ENCODE measurements at places on chromosomes 11 and 22.

DNA sequence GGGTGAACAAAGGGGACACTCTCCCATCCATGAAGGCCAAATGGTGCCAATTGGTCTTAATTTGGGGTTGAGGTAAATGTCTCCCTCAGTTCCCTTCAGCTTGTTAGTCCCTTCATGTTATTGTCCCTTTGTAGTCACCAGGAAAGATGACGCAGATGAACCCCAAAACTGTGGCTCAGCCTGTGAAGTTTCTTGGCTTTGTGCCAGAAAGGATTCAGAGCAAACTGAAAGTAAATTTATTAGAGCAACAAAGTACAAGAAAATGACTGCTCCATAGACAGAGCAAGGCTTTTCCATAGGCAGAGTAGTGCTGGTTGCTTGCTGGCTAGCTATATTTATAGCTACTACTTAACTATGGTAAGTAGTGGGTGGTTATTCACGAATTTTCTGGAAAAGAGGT lies 16.7 kb downstream of the OR4C3 start:
- no peak for DNase-seq

GRCh38 chr22:46894081-46894671 lies 131.7 kb downstream of the TBC1D22A start:
- DNase-seq = no peak

- DNase-seq = no peak
These were observed 11.8 kb upstream of the MPPED1 start for GRCh38 chr22:43399980-43400358.

GRCh38 chr11:68942095-68942620 lies 38.5 kb downstream of the IGHMBP2 start:
- no peak for DNase-seq

DNA sequence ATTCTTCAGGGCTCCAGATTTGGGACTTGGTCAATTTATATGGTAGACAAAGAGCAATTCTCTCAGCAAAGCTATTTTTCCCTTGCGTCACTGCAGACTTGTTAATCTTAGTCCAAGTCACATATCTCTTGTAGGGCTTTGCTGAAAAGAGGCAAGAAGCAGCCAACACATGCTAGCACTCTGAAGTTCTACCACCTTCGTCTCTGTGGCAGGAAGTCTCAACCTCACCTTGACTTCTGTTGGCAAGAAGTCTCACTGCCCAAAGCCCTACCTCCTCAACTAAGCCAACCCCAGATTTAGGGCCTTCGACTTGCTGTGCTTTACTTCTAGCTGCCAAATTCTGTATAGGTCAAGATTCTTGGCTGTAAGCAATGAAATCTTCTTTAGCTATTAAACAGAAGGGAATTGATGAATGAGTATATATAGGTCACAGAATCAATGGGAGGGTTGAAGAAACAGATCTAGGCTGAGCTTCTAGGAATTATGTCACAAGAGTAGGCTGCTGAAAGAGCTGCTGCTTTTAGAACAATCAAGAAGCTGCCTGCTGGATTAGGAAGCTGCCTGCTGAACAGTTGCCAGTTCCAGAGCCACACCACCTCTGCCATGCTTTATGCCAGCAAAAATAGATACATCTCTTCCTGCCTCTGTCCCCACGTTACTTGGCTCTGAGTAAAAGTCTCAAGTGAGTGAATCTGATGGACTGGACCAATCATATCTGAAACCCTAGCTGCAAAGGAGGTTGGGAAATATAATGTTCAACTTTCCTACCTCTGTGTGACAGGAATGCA lies 17.6 kb upstream of the NCR3LG1 start:
- no peak for DNase-seq

DNA sequence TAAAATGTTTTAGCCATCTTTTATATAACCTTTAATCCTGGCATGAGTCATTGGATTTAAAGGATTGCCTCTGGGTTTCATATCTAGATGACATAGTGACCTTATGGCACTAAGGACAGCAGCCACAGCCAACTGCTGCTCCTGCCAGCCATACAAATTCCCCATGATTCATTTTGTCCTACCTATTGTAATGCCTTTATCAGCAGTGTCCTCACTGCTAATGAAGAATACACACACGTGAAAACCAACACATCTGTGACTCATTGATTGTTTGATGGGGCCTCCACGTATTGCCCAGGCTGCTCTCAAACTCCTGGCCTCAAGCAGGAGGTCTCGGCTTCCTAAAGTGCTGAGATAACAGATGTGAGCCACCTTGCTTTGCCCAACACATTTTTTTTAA lies 1.8 kb downstream of the LDHAL6A start:
- DNase-seq = no peak

DNA sequence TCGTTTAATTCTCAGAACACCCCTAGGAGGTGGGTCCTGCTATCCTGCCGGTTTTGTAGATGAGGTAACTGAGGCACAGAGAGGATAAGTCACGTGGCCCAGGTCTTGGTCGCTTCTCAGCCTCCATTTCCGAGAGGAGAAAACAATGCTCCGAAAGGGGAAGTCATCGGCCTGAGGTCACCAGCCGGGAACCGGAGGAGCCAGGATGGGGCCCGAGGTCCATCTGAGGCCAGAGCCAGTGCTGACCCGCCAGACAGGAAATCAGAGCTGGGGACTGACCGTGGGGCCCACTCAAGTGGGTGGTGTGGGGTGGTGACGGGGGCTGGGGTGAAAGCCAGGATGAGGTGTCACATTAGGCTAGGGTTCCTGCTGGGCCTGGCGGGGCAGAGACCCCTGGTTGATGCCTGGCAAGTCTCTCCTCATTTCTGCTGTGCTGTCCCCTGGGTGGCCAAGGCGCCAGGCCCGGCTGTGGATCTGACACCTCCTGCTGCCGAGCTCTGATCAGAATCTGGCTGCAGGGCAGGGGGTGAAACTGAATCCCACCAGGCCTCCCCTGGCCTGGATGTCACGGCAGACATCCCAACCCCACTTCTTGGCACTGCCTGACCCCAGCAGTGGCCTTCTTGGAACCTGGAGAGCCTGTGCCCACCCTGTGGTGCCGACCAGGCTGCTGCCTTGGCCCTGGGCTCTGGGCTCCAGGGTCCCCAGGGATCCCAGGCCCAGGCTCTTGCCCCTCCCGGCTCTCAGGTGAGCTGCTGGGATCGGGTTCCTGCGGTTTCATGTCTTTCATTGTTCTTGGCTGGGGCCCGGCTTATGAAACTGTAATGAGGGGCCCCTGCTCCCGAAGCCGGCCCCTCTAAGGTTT lies 12.0 kb downstream of the TRIOBP start:
- no peak for DNase-seq

DNA sequence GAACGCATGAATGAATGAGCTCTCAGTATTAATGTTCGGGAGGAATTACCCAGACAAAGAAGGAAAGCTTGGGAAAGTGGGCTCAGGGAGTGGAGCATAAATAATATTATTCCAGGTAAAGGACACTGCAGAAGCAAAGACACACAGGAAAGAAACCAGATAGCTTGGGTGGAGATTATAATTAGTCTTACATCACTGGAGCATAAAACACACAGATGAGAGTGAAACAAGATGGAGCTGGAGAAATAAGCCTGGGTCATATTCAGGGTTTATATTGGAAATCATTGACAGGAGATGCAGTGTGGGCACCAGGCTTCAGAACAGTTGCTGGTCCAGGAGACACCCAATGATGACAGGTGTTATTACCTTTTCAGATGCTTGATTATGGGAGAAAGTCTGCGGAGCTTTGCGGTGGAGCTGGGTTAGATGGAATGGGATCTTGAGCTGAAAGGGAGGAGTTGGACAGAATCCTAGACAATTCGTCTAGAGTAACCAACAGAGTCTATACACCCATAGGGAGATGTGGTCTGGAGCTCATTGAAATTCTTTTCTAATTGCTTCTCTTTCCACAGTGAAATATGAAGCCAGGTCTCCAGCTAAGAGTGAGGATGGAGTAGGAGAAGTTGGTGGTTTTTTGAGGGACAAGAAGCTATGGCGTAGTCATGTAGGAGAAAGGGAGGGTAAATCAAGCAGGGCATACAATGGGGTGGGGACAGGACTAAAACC lies 227.2 kb downstream of the FAM76B start:
- DNase-seq = no peak

DNA sequence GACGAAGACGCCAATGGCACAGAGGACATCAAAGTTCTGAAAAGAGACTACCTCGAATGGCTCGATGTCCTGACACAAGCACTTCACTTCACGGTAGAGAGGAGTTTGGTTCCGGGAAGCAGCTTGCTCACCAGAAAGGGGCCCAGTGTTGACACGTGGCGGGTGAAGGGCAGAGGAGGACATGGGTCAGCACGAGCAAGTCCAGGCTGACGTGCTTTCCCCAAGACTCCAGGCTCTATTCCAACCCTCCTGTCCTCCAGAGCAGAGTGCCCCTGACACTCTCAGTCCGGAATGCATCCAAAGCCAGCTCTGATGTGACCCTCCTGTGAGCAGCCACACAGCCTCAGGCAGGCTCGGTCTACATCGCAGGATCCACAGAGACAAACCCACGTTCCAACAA lies 77.5 kb upstream of the BID start:
- DNase-seq = no peak

DNA sequence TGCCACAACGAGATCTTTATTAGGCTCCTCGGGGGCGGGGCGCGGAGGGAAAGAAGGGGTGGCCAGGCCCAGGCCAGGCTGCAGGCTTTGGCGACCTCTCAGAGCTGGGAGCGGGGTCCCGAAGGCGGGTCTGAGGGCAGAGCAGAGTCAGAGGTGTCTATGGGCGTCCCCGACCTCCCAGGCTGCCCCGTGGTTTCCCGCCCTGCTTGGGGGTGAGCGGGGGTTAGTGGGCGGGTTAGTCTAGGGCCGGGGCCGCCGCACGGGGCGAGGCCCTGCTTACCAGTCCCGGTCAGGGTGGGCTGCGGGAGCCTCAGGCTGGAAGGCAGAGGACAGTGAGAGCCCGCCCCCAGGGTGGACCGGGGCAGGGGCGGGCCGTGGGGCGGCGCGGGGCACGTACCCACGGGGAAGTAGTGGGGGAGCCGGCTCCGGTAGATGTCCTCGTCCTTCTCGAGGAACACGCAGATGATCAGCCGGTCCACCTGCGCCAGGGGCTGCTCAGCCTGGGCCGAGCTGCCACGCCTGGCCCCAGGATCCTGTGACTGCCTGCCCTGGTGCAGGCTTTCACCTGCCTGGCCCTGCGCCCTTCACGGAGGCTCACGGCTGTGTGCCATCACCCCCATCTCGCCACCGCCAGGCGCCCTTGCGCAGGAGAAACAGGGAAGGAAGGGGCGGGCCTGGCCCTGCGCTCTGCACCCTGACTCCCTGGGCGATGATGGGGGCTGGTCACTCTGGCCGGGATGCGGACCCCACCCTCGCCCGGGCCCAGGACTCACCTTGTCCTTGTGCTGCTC lies 12.5 kb downstream of the OTUB1 start:
- DNase-seq = no peak

DNA sequence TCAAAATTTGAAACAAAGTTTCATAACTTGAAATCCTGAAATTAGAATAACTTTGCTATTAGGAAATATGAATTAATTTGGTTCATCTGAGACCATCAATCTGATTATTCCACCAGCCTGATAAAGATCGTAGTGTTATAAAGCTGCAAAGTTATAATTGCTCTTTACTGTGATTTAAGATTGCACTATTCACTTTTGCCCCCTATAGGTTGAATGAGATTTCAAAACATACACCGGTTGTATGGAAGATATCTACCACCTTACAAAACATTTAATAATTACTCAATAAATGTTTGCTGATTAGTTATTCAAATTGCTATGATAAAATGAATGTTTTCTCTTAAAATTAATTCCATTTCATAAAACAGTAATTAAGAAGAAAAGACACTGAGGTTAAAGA lies 26.1 kb downstream of the APIP start:
- no peak for DNase-seq

- no peak for DNase-seq
These were observed 6.4 kb downstream of the PACSIN2 start for GRCh38 chr22:43008509-43008908.

GRCh38 chr11:76910620-76911414 lies 50.1 kb downstream of the ACER3 start:
- no peak for DNase-seq

GRCh38 chr22:39205344-39206021 lies 39.3 kb downstream of the PDGFB start:
- DNase-seq = peak; percentile 21

DNA sequence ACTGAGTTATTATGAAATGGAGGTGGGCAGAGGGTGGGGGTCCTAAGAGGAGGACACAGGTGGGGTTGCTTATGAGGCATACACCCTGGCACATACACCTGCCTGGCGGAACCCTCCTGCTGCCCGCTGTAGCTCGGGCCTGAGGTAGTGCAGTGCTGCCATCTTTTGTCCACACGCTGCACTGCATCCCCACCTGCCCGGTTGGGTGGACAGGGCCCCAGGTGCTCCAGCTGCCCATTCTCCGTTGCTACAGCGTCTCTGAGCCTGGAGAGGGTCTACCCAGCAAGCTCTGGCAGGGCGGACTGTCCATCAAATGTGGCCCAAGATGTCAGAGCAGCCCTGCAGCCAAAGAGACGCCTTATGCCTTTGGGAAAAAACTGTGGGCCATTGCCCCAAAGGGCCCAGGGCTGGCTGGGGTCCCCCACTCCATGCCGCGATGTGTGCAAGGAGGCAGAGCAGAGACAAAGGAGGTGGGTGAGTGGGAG lies 131.2 kb downstream of the BUD13 start:
- DNase-seq = peak; percentile 24

DNA sequence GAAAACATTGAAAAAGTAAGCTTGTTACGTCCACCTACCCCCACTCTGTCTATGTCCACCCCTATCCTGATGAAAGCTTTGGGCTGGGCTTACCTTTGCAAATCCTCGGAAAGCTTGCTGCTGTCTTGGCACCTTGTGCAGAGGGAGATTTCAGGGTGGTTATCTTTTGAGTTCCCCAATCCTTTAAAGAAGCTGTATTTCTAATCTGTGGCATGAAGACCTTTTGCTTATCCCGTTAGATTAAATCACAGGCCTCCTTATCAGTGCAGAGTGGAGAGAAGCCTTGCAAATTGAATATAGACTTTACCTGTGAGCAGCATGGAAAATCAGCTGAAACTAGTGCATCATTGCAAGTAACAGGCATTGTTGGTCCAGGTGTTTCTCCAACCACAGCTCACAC lies 580.6 kb upstream of the ANO5 start:
- DNase-seq = no peak

- DNase-seq = no peak
These were observed 43.6 kb downstream of the XRRA1 start for GRCh38 chr11:74905326-74905725.

GRCh38 chr11:19553683-19554333 lies 158.8 kb upstream of the NAV2 start:
- DNase-seq = peak; percentile 63

DNA sequence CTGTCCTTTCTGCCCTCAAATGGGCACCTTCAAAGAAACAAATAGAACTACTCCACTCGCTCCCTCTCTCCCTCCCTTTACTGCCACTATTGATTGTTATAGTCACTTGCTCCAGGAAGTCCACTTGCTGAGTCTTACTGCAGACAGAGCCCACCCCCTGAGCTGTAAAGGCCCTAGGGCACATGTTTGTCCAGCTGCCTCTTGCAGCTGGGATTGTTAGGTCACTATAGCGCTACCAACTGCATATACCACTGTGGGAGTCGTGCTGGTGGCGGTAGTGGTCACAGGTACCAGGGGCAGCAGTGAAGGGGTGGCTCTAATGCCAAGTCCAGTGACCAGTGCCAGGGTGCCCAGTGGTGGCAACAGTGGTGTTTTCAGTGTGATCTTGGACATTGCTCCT lies 4.4 kb upstream of the SREBF2 start:
- no peak for DNase-seq
